ENCODE measurements at places on chromosomes 7 and 10.

GRCh38 chr10:28241741-28242399, 61.0 kb downstream of the MPP7 start:
- DNase-seq = peak; percentile 64

- no peak for DNase-seq
Observed at GRCh38 chr7:47422611-47423010, 159.3 kb downstream of the TNS3 start.

DNA sequence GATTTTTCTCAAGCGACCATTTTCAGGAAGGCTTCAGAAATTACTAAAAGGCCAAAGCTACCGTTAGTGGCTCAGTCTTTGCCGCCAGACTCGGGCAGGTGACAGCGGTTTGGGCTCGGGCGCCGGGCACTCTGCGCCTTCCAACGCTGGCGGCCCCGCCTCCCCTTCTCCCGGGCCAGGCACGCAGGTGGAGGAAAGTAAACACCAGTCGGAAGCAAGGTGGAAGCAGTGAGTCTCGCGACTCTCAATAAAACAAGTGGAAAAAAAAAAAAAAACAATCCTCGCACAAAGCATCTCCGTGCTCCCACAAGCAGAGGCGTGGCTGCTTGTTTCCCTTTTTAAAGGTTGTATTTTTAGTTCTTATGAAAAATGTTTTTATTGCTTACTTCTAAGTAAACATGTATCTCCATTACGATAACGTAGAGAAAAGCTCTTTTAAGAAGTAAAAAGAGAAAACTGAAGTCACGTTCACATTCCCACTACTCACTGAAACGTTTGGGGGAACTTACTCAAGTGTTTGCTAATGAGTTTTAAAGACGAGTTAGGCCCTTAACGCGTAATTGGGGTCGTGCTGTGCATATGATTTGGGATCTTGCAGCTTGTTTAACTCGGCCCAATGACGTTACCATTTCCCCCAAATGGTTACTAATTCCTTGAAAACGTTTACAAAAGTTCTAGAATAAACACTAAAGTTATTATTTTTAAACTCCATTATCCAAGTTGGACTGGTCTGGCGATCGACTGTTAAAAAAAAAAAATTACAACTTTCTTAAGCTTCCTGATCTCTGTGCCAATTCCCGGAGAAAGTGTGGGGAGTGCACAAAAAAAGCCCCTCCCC, 864 bp downstream of the CDCA7L start:
- peak; percentile 16 for DNase-seq

DNA sequence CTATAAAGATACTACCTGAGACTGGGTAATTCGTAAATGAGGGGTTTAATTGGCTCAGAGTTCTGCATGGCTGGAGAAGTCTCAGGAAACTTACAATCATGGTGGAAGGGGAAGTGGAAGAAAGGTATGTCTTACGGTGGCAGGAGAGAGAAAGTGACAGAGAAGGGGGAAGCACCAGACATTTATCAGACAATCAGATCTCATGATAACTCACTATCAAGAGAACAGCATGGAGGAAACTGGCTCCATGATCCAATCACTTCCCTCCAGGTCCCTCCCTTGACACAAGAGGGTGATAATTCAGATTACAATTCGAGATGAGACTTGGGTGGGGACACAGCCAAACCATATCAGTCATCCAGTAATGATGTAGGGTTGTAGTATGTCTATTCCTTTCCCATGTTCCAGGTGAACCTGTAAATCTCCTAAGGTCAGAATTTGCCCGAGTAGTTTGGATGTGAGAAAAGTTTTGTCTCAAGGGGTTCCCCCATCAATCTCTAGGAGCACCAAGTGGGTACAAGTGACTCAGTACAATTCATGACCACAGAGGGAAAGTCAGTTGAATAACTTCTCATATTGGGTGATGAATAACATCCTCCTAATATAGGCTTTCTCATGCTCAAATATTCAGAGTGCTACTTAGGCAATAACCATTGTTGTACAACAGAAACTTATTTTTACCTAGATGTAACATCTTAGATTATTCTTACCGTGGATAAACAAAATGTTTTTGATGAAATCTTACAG, 39.7 kb upstream of the MTPN start:
- no peak for DNase-seq

DNA sequence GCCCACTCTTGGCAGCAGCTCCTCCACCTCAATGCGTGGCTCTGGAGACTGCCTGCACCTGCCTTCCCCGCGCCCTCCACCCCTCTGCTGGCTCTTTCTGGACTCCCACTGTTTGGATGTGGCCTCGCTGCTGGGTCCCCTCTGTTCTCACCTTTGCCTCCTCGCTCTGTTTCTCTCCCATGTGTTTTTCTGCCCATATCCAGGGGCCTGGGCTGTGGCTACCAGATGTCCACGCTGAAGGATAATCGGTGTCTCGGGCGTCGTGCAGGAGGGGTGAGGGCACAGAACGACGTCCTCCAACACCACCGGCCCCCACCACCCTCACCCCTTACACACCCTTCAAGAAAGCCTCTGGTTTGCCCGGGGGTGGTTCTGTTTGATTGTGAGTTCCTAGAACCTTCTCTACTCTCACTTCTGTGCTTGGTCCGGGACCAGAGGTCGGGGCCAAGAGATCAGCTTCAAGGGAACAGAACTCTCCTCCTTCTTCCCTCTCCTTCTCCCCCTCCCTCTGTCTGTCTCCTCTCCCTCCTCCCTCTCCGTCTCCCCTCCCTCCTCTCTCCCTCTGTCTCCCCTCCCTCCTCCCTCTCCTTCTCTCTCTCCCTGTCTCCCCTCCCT, 31.7 kb downstream of the AP5Z1 start:
- no peak for DNase-seq

GRCh38 chr7:25405736-25406135, 177.4 kb upstream of the NPVF start:
- no peak for DNase-seq
